ENCODE measurements at places on chromosomes 12 and 14.

DNA sequence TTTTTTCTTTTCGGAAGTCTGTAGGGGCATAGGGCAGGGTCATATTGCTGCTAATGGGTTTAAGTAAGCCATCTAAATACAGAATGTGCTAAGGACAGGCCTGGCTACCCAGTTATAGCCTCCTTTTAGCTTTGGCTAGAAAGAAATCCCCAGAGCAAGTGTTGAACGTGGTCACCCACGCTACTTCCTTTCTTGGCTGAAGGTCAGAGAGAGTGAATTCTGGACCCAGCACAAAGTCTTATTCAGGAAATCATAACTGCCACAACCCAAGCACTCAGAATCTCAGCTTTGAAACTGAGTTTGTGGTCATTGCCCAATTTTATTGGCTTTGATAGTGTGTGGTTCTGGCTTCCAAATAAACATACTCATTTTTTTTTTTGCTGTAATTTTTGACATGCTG lies 542.1 kb upstream of the ATP2B1 start:
- DNase-seq: no peak

GRCh38 chr14:69331206-69331605 lies 66.9 kb downstream of the ERH start:
- DNase-seq: no peak

GRCh38 chr14:51908086-51908485 lies 47.7 kb downstream of the GNG2 start:
- peak; percentile 9 for DNase-seq

DNA sequence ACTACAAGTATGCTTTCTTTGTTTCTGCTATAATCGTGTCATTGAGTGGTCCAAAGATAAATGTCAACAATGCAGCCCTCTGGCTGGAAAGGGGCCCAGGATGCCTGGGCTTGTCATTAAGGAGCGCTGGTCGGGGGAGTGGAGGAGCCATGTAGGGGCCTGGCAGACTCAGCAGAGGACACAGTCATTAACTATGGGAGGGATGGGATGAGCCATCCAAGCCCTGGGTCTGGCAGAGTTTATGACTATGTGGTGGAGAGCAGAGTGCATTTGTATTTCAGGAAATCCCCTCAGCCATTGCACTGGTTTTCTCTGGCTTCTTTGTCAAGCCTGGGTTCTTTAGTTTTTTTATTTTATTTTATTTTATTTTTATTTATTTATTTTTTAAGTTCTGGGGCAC lies 243.1 kb downstream of the C12orf75 start:
- no peak for DNase-seq

DNA sequence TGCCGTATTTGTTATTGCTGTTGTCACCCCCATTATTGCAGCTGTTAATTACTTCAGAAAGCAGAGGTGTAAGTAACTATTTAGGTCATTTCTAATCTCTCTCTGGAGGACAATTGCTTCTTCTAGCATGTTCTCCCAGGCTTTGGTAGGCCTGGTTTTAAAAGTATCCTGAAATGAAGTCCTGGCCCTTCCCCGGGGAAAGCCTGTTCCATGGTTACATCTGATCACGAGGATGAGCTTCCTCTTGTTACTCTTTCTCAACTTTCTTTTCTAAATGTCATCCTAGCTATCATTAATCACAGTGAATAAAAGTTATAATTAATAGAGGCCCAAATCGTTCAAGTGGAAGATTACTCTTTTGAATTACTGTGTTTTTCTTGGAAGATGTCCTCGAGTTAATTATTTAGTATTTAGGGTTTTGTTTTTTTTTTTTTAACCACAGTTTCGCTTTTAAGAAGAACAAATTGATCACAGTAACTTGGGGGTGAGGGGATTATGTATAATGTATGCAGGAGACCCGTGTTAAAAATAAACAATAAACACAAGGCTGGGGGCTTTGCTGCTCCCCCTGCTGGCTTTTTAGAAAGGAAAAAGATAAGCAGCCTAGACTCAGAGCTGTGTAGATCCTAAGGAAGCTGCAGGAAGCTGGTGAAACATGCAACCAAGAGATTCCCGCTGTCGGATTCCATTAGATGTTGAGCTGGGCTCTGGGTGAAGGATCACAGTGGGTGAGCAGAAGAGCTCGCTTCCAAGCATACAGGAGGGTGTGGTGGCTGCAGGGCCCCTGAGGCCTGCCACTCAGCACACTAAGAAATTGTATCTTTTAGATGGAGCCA lies 420.1 kb downstream of the FUT8 start:
- no peak for DNase-seq

DNA sequence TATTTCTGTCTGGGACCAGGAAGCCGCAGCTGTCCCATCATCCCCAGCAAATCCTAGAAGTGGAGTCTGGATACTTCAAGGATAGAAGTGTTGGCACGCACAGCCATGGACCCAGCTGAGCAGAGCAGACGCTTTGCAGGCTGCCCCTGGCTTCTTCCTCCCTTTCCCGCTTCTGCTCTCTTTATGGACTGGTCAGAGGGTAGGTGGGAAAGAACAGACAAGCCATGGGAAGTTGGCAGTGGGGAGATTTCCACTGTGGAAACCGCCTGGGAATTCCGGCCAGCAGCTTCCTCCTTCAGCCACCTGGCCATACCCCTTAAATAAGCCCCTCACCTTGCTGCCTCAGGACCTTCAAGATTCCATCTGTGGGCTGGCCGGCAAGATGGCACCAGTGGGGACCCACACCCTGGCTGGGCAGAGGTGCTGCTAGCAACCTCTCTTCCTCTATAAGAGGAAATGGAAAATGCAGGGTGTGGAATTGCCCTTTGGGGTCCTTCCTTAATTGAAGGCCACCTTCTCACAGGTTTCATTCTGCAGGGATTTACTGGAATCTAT lies 20.6 kb downstream of the OTUB2 start:
- DNase-seq: no peak

- no peak for DNase-seq
Measured at GRCh38 chr14:34851395-34851794, 23.8 kb downstream of the BAZ1A start.

GRCh38 chr14:37230551-37231194 lies 32.9 kb downstream of the MIPOL1 start:
- peak; percentile 64 for DNase-seq
